NCI-H2029 (cell line): ENCODE measurements at places on chromosomes 6 and 20.
A peak's percentile ranks its signal among the peaks of the same experiment; 100 is the strongest.

GRCh38 chr6:33029328-33030184 lies 20.2 kb upstream of the HLA-DOA start:
- no peak for DNase-seq

GRCh38 chr20:32982617-32983458 lies 21.4 kb downstream of the SUN5 start:
- peak; percentile 75 for DNase-seq

- no peak for DNase-seq
These were observed 122.0 kb downstream of the GFRAL start for GRCh38 chr6:55449225-55449624.

DNA sequence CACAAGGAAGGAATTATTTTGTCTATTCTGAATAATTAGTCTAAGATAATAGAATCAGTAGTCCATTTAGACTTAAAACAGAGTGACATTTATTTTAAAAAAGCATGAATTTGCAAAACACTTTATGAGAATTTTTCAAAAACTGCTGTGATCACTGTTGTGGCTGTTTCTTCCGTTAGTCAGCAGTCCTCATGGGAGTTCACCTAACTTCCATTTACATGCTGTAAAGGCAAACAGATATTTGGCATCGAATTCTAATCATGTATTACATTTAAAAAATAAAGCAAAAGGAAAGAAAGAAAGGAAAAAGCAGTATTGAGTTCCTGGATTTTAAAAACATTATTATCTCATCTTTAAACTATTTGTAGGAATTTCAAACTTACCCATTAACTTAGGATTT lies 111.8 kb downstream of the MTHFD1L start:
- DNase-seq = no peak

DNA sequence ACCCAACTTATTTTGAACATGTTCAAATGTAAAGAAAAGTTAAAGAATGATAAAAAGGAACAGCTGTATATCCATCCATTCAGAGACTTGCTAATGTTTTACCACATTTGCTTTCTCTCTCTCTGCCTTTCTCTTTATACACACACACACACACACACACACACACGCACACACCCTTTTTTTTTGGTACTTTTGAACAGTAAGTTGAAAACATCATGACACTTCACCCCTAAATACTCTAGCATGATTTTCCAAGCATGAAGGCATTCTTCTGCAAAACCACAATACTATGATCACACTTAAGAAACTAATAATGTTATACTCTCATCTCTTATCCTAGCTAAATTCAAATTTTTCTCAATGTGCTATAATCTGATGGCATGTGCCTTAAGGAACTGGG lies 192.3 kb downstream of the UTRN start:
- no peak for DNase-seq

- DNase-seq = no peak
These were observed 168.4 kb upstream of the CDYL start for GRCh38 chr6:4607793-4608192.

GRCh38 chr6:143614235-143614634 lies 63.5 kb upstream of the PHACTR2 start:
- no peak for DNase-seq

DNA sequence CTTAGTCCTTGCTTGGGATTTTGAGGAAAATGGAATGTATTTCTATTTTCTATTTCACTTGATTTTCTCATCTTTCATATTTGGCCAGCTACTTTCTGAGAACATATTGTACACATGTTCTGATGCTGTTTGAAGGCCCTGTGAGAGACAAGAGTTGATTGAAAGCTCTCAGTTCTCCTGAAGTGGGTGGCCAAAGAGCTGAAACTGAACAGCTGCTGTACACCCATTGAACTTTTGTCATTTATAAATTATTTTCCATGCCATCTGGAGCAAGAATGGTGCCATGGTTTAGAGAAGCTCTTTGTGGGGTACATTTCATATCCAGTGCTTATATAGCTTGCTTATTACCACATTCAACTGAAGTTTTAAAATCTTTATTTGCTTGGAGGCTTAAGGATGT lies 298.3 kb downstream of the PRL start:
- no peak for DNase-seq

DNA sequence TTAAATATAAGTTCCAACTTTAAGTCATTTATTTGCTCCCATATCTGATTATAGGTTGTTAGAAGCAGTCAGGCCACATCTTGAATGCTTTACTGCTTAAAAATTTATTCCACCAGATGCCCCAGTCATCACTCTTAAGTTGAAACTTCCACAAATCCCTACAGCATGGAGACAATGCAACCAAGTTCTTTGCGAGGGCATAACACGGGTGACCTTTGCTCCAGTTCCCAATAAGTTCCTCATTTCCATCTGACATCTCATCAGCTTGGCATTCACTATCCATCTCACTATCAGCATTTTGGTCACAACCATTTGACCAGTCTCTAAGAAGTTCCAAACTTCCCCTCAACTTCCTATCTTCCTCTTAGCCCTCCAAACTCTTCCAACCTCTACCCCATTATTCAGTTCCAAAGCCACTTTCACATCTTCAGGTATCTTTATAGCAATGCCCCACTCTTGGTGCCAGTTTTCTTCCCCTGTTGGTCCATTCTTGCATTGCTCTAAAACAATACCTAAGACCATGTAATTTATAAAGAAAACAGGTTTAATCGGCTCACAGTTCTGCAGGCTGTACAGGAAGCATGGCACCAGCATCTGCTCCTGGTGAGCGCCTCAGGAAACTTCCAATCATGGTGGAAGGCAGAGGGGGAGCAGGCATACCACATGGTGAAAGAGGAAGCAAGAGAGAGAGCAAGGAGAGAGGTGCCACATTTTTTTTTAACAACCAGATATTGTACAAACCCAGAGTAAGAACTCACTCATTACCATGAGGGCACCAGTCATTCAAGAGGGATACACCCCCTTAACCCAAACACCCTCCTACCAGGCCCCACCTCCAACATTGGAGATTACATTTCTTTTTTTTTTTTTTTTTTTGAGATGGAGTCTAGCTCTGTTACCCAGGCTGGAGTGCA lies 15.9 kb upstream of the ITPR3 start:
- DNase-seq = no peak

DNA sequence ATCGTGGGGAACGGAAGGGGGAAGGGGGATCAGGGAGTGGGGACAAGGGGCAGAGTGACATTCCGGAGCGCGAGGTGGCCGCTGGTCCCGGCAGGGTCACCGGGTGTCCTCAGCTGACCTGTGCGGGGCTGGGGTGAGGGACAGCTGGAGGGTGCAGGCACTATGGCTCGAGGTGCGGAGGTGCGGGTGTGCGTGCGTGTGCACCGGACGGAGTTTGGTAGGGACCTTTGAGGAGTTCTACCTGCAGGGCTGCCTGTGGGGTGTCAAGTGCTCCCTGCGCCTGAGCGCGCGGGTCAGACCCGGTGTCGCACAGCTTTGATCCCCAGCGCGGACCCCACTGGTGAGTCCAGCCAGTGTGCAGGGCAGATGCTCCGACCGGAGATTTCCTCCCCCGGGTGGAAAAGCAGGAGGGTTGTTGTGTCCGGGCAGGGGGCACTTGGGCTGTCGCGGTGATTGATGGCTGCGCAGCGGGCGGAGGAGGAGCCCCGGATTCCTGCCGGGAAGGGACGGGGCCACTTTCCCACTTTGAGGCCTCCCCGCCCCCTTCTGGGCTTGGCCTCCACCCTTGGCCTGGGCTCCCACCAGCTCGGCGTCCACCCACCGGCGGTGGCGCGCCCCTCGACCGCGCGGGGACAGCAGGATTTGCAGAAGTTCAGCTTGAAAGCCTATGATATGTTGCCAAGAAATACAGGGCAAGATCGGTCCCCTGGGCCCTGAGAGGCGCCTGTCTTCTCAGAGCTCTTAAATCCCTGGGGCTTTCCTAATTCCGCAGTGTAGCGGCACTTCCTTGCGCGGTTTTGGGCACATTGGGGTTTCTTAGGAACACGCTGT lies 658 bp downstream of the RIN2 start:
- no peak for DNase-seq

- DNase-seq = no peak
These were observed 28.1 kb upstream of the AHI1 start for GRCh38 chr6:135525594-135525993.

GRCh38 chr6:117505311-117505710 lies 22.8 kb downstream of the DCBLD1 start:
- no peak for DNase-seq

DNA sequence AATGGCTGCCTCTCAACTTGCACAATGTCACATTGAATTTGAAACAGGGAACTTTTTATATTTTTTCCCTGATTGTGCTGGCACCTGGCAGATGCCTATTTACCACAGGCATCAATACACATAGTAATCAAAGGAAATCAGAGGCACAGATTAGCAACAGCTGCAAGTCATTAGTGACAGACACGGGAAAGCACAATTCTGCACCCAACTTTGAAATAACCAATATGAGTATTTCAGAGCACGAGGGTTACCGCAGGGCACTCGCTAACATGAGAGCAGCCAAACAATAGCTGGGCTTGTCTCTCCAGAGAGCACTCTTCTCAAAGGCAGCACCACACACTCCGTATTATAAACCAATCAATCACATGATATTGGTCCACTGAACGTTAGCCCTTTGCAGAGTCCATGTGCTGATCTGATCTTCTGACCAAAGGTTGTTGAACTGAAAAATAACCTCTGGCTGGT lies 149.5 kb downstream of the RNF144B start:
- no peak for DNase-seq

- DNase-seq = no peak
These were observed 64.7 kb upstream of the NFATC2 start for GRCh38 chr20:51607170-51607569.

- DNase-seq = no peak
These were observed 115.9 kb upstream of the FRMD1 start for GRCh38 chr6:168194732-168195567.

DNA sequence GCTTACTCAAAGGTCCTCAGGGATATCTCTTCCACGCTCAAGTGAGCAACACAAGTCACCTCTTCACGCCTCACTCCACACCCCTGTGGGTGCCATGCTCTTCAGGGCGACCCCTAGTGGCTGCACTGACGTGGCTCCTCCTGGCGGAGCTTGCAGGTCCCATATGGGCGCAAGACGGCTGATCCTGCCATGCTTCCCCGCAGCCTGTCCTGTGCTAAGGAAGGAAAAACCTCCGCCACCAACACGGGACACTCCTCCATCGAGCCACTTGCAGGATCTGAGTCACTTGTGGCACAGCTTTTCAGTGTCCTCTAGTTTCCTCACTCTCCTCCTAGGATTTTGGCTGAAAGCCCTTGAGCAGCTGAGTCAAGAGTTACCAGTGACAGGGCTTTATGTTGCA lies 90.7 kb downstream of the KHDC1L start:
- no peak for DNase-seq

DNA sequence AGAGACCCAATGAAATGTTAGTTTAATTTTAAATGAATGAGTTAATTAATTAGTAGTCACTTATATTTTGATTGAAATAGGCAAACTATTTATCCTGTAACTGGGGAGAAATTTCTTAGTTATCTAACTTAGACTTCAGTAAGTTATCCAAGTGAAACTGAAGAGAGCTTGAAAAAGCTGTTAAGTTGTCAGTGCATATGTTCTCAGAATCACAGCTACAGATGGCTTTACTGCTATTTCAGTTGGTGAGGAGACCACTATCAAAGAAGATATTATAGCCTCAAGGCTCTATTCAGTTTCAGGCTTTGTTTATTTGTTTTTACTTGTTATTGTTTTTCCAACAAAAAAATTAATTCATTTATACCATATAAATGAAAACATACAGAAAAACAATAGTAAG lies 404.1 kb downstream of the C6orf118 start:
- DNase-seq = no peak

- no peak for DNase-seq
These were observed 6.6 kb downstream of the HTR1E start for GRCh38 chr6:86943819-86944407.

DNA sequence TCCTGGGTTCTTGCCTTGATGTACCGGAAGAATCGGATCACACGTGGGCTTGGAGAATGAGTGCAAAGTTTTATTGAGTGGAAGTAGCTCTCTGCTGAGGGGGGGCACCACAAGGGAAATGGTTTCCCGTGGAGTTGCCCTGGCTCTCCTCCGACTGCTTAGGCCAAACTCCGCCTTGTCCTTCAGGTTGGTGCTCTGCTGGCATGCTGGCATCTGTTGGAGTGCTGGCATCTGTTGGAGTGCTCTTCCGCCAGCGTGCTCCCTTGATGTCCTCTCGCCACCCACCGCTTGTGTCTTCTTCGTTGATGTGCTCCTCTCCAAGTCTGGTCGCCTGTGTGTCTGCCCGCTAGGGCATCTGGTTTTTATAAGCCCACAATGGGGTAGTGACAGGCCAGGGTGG lies 317.1 kb upstream of the HSF2 start:
- DNase-seq = no peak

DNA sequence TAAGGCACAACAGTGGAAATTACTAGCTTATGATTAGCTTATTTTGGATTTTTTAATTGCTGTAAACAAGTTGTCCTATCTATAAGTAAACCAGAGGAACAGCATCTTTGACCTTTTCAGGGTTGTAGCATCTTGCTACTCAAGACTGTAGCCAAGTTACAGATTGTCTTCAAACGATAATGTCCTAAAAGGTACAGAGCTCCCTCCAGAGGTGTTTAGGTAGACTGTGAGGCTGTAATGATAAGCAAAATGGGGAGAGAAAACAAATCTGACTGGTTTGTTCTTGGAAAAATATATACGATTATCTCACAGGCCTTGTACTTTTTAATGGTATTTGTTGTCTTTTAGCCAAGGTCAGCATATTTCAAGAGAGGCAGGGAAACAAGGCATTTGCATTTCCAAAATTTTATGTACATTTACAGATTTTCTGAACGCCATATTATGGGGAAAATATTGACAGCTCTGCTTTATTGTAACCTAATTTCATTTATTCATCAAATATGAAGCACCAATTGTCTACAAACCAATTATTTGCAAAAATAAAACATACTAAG lies 273.4 kb downstream of the MEI4 start:
- no peak for DNase-seq

- no peak for DNase-seq
These were observed 11.9 kb upstream of the QKI start for GRCh38 chr6:163402616-163403015.

- peak; percentile 54 for DNase-seq
These were observed 104.6 kb upstream of the AKIRIN2 start for GRCh38 chr6:87806635-87807034.

DNA sequence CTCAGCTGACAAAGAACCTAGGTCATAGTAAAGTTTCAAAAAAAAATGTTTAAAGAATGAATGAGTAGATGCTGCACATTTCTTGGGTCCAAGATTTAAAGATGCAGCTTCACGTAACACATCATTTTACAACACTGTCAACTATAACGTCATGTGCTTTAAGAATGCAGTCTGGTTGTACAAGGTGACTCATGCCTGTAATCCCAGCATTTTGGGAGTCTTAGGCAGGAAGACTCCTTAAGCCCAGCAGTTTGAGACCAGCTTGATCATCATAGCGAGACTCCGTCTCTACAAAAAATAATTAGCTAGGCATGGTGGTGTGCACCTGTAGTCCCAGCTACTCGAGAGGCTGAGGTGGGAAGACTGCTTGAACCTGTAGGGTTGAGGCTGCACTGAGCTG lies 21.9 kb downstream of the SLC17A5 start:
- DNase-seq = no peak

DNA sequence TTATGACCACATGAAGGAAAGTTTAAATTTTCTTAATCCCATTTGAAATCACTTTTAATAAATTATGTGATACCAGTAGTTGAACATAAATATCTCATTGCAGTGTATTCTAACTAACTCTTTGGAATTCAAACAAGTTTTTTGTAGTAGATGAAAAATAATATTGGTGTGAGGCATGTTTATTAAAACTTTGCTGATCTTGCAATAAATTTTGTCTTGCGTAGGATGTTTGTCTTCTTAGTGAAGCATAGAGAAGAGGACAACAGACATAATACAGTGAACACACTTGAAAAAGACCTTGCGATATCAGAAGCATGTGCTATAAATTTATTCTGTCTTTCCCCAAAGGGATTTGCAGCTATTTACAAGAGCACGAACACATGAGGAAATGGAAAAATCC lies 140.7 kb downstream of the HTR1B start:
- DNase-seq = no peak
